Activated T-cell treated with anti-CD3 and anti-CD28 coated beads for 1 hour (primary cell): ENCODE measurements at places on chromosomes 7 and 10.

DNA sequence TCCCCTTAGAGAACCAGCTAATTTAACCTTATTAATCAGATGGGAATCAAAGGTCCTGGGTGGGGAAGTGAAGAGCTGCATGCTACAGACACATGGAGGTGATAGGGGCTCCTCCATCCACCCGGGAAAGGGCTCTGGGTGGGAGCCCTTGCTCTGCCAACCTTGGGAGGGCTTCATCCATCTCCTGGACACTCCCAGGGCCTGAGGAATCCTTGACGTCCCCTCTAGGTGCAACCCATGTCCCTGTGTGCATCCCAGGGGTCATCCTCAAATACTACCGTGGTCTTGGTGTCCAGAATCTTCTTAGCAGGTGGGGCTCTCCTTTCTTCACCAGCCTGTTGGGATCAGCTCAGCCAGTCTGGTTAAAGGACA, 55.4 kb upstream of the IGFBP3 start:
- DNase-seq: no peak

DNA sequence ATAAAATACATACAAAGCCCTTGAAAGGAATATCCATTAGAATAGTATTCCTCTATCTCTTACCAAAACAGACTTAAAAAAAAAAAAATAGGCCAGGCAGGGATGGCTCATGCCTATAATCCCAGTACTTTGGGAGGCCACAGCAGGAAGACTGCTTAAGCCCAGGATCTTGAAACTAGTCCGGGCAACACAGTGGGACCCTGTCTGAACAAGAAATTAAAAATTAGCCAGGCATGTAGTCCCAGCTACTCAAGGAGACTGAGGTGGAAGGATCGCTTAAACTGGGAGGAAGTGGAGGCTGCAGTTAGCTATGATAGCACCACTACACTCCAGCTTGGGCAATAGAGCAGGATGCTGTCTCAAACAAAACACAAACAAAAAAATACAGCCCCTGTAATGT, 9.6 kb downstream of the PDLIM1 start:
- no peak for DNase-seq

GRCh38 chr7:4040109-4040928, 641.8 kb upstream of the FOXK1 start:
- DNase-seq: no peak

DNA sequence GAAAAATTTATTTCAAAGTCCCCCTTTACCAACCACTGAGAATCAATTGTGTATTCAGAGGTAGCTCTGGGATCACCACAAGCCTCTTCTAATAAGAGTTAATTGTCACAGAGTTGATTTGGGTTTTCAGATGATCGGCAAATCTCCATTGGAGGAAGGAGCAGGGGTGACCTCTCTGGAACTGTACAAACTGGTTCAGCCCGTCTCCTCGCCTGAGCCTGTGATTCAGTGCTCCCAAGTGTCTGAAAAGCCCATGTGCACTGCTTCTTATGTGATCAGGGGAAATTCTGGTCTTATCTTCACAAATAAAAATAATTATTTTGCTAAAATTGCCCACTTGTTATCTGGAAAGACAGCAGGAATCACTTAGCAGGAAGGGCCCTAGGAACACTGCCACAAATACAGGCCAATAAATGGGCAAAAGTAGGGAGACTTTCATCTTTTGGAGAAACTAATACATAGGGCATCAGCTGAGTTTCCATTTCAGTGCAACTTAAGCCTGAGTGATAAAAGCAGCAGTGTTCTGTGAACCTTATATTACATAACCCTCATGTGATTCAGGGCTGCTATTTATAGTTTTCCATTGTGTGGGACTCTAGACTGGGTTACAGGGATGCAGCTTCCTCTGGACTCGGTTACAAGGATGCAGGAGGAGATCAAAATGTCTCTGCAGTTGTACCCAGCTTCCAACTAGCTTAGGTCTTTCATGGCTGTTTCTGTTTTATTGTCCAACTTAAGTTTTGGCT, 32.3 kb downstream of the CDK1 start:
- no peak for DNase-seq

DNA sequence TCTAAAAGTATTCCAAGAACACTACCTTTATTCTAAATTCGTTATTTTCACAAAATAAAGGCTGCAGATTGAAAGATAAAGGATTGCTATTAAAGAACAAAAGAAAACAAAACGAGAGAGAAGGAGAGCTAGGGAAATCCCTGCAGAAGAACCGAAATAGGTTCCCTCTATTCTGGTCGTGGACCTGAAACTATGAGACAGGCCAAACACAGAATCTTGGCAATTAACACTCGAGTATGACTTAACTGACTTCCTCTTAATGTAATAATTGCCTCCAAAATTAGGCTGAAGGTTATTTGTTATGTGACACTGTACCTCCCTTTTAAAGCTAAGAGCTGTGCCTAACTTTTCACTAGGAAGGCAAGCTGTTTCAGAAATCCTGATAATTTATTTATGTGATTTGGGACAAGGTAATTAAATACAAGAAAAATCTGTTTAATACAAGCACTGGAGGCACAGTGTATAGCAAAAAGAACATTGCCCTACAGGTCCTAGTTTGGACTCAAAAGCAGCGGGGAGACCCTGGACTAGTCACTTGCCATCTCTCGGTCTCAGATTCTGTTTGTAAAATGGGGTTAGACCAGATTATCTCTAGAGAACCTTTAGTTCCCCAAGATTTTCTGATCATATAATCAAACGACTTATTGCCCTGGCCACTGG, 11.6 kb downstream of the NAMPT start:
- DNase-seq: no peak

GRCh38 chr10:75955973-75956502, 524.6 kb downstream of the LRMDA start:
- DNase-seq: no peak

DNA sequence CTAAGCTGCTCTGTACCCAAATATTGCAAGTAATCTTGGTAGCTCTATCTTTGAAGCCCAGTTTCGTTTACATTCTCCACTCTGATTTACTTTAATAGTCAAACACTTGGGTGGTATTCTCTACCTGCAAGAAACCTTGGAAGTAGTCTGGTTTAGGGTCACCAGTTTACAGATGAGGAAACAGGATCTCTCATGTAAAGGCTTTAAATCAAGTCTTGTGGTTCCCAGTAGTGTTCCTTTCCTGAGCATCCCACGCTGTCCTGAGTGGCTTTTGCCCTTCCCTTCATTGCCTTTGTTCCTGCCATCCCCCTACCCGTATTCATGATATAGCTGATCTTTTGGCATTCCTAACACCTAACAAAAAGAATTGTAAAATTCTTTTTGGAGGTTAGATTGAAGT, 20.3 kb downstream of the EXOC4 start:
- no peak for DNase-seq

GRCh38 chr7:26743205-26743604, 121.2 kb downstream of the SKAP2 start:
- no peak for DNase-seq

GRCh38 chr7:134632052-134632451, 14.6 kb upstream of the BPGM start:
- DNase-seq: no peak

DNA sequence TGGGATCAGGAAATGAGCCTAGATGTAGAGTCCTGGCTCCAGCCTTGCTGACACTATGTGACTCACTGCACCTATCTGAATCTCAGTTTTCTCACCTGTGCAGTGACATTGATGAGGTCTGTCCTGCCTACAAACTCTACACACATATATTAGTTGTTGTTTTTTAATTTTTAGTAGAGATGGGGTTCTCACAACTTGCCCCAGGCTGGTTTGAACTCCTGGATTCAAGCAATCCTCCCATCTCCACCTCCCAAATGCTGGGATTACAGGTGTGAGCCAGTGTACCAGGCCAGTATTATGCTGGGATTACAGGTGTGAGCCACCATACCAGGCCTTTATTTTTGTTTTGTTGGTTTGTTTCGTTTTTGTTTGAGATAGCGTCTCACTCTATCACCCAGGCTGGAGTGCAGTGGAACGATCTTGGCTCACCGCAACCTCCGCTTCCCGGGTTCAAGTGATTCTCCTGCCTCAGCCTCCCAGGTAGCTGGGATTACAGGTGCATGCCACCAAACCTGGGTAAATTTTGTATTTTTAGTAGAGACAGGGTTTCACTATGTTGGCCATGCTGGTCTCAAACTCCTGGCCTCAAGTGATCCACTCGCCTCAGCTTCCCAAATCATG, 11.8 kb upstream of the DDIT4 start:
- DNase-seq: no peak

- DNase-seq: peak; percentile 73
Measured at GRCh38 chr10:49407552-49408137, 11.8 kb upstream of the DRGX start.

DNA sequence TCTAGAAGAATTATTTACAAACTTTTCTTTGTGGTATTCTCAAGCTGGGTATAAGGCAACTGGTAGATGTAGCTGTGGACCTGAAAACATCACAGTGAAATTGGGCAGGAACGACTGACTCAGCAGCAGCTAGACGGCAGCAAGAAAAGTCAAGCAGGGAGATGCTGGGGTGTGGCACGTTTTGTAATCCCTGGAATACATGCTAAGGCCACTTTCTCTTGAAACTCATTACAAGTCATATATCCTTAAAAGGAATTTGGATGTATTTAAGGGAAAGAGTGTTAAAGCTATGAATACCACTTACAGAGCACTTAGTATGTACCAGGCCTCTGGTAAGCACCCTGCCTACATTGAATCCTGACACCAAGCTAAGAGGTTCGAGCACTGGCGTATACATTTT, 17.4 kb downstream of the BEND7 start:
- DNase-seq: no peak

DNA sequence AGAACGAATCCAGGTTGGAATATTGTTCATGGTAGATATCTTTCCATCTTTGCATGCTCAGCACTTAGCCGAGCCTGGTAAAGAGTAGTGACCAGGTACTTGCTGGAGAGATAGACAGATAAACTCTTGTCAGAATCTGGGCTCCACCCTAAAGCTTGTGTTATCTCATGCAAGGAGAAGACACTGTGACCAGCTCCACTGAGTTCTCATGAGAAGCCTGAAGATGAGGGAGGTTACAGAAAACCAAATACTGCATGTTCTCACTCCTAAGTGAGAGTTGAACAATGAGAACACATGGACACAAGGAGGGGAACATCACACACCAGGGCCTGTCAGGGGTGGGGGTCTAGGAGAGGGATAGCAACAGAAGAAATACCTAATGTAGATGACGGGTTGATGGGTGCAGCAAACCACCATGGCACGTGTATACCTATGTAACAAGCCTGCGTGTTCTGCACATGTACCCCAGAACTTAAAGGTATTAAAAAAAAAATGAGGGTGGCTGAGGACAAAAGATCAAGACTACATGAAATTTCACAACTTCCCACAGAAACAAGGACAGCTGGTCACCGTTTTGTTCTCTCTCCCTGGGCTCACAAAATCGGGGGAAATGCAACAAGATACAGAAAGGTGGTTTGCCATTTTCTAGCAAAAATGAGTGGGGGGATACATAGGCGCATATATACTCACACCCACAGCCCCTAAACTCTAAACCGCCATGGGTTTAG, 17.4 kb downstream of the DLG5 start:
- DNase-seq: no peak

GRCh38 chr10:124596962-124597845, 135.6 kb downstream of the LHPP start:
- DNase-seq: no peak

GRCh38 chr7:150940431-150941102, 37.6 kb downstream of the KCNH2 start:
- no peak for DNase-seq

DNA sequence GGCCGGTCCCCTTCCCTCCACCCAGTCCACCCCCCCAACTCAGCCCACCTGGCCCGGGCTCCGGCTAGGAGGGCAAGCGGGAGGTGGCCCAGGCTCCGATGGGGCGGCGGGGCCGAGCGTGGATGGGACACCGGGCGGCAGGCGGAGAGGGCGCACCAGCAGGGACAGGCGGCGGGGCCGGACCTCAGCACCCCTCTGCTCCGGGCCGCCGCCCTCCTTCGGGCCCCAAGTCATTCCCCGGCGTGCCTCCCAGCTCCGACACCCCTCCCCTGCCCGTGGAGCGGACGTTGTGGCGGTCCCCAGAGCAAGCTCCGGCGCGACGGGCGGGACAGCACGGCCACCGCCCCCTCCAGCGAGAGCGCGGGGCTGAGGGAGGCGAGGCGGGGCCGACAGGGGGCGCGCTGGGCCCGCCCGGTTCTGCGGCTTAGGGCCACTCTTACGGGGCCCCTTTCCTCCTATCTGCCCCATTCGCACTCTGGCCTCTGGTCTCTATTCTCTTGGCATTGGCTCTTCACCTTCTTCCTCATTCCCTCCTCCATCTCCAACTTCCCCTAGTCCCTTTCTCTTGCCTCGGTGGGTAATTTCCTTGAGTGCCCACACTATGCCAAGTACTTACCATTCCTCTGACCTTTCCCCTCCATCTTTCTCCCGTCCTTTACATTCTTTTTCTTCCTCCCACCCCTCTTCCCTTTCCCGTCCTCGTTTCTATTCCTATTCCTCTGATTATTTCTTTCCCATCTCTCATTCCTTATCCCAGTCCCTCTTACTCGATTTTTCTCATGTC, 701 bp upstream of the GBX1 start:
- peak; percentile 48 for DNase-seq

DNA sequence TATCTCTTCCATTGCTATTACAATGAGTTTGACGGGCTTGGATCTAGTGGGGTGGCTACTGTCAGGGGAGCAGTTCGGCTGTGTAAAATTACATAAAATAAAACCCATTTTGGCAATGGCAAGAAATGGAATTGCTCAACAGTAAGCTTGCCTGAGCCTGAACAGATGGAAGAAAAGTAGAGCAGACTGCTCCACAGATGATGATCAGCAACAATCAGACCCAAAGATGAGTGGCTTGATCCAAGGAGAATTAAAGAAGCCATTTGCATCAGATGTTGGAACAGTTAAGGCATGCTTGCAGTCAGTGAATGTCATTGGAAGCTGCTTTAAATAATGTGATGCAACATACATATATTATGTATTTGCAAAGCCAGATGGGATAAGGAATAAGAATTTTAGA, 256.6 kb upstream of the SMIM30 start:
- DNase-seq: no peak

GRCh38 chr10:86345859-86346798, 20.5 kb downstream of the GRID1 start:
- DNase-seq: no peak

GRCh38 chr10:129941199-129942018, 22.7 kb downstream of the EBF3 start:
- DNase-seq: no peak

GRCh38 chr10:132602614-132603013, 65.0 kb downstream of the INPP5A start:
- DNase-seq: no peak

- DNase-seq: no peak
Measured at GRCh38 chr7:150665089-150665748, 20.3 kb upstream of the GIMAP2 start.

DNA sequence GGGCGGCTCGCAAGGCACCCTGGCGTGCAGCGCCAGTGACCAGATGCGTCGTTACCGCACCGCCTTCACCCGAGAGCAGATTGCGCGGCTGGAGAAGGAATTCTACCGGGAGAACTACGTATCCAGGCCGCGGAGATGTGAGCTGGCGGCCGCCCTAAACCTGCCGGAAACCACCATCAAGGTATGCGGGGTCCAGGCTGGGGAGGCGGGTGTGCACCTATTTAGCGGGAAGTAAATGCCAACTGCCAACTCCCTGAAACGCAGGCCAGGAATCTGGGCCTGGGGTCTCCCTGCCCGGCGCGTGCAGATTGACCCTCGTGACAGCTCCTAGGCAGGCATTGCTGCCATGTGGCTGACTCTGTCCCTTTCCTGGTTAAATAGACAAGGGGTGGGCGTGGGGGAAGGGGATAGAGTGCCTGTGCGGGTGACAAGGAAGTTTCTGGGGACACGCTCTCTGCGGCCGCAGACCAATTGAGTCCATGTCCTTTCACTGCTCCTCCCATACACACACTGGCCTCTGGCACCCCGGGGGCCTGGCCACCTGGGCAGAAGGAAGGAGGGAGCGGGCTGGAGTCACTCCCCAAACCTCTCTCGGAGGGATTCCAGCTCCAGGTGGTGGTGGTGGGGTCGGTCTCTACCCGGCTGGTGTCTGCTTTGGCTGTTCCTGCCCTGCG, 2.7 kb downstream of the EVX1 start:
- no peak for DNase-seq
